Renal pelvis (tissue), 12 donors: ENCODE measurements at places on chromosomes 12 and 14. TPM values are rescaled to one million over a fixed set of nuclear protein-coding genes. Genes with fewer than 3 reads are reported as not detected.

The KICS2 gene
- polyA plus RNA-seq: 4.5 TPM

The NXPH4 gene
- polyA plus RNA-seq: 5.8 TPM

The MAP3K12 gene
- 40.1 TPM for polyA plus RNA-seq

The SYNDIG1L gene
- 0.23 TPM for polyA plus RNA-seq

The KRT78 gene
- polyA plus RNA-seq: not detected

The BBOF1 gene
- 21.4 TPM for polyA plus RNA-seq

The SLC25A29 gene
- 56.1 TPM for polyA plus RNA-seq

The CLEC4E gene
- polyA plus RNA-seq: 2.1 TPM

The SLC38A4 gene
- 32.1 TPM for polyA plus RNA-seq

The ALG10B gene
- 9.7 TPM for polyA plus RNA-seq
